ENCODE measurements at places on chromosomes 11 and 22.

- DNase-seq: no peak
Measured at GRCh38 chr11:125945797-125946520, at the start of gene VSIG10L2. TSS of gene VSIG10L2 (plus strand) at chr11:125946044. CDS start at chr11:125946056, 12 bp downstream.

DNA sequence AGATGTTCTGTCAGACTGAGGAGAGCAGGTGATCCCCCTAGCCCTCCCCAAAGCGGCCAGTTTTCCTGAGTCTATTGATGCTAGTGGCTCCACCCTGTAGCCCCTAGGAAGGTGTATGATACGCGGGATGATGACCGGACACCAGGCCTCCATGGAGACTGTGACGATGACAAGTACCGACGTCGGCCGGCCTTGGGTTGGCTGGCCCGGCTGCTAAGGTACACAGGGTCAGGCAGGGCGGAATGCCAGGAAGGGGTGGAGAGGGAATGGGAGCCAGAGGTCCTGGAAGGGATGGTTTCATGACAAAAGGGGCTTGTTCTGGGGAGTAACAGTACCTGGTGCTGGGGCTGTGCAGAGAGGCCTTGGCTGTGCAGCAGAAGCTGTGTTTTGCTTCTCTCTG is 3.2 kb downstream of the ZFPL1 start:
- no peak for DNase-seq

- DNase-seq: no peak
Measured at GRCh38 chr11:110097459-110098012, 4.3 kb downstream of the ZC3H12C start.

DNA sequence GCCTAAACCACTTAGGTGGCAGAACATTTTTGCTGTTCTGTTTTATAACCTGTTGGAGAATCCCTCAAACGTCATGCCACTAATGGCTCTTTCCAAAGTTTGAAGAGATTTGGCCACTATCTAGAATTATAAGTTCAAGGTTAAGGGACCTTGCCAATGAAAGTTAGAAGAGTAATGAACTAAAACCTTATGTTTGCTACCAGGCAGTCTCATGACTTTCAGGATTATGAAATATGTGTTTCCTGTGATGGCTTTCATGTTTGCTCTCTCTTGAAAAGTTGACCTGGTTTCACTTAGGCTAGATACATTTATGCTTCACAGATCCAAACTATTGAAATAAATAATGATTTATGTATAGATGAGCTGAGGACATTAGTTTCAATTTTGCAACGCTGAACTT is 340.0 kb downstream of the LRRC4C start:
- no peak for DNase-seq

- DNase-seq: no peak
Measured at GRCh38 chr11:31820438-31820818, 9.3 kb upstream of the PAX6 start.
